ENCODE measurements at places on chromosomes 16 and 17.

DNA sequence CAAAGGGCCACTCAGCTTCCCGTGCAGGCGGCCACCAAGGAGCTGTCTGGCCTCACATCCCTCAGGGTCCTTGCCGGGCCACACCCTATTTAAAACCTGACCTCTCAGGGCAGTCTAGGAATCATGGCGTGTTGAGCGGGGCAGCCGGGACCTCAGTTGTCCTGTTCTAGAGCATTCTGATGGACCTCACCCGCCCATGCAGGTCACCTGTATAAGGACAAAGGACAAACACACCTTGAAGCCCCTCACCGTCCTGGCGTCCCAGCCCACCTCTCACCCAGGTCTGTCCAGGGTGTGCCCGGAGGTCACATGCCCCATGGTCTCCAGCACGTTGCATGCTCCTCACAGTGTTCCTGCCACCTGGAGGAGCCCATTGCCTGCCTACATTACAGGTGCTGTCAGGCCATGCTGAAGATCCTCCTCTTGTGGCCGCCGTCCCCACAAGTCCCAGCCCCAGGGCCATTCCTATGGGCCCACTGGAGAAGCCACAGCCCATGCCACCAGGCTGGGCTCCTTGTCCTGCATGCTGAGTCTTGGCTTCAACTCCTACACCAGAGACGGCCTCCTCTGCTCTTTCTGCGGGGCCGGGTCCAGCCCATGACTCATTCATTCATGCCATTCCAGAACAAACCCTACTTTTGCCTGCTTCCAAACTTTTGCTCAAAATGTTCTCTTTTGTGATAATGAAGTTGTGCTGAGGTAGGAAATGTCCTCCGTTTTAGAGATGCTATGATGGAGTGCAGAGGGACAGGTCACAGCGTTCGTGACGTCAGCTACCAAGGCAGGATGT, 46.3 kb downstream of the PEMT start:
- DNase-seq, result no peak

DNA sequence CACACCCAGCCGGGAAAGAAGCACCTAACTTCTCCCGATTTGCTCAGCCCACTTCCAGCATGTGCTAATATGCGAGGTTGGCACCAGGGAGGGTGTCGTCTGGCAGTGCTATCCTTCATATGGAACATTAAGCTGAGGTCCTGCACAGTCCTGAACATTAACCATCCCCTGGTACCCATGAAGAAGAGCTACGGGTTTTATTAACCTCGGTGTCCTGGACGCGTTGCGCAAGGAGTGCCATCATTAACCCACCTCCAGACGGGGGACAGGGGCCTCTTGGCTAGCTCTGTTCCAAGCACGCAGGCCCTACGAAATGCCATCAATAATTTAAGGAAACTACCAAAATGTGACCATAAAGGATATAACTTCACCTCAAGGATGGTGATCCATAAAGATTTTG, 193.5 kb downstream of the MAF start:
- DNase-seq, result no peak

- no peak for DNase-seq
These were observed 54.4 kb downstream of the MPRIP start for GRCh38 chr17:17096438-17097178.

DNA sequence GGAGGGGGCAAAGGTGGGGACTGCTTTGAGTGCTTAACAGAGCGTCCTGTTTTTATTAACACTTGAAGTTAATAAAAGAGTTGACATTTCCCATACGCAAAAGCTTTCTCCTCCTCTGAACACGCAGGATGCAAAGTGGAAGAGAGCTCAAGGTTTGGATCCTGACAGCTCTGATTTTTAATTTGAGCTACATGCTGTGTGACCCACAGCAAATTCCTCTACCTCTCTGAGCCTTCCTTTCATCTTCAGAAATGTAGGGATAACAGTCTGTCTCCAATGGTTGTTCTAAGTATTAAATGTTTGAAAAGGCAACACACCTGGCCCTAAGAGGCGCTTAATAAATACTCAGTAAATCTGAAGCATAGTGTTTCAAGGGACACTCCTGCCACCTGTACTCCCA, 93.0 kb downstream of the CDYL2 start:
- no peak for DNase-seq

- no peak for DNase-seq
These were observed 1793.0 kb downstream of the TP53TG3F start for GRCh38 chr16:35252356-35252936.

DNA sequence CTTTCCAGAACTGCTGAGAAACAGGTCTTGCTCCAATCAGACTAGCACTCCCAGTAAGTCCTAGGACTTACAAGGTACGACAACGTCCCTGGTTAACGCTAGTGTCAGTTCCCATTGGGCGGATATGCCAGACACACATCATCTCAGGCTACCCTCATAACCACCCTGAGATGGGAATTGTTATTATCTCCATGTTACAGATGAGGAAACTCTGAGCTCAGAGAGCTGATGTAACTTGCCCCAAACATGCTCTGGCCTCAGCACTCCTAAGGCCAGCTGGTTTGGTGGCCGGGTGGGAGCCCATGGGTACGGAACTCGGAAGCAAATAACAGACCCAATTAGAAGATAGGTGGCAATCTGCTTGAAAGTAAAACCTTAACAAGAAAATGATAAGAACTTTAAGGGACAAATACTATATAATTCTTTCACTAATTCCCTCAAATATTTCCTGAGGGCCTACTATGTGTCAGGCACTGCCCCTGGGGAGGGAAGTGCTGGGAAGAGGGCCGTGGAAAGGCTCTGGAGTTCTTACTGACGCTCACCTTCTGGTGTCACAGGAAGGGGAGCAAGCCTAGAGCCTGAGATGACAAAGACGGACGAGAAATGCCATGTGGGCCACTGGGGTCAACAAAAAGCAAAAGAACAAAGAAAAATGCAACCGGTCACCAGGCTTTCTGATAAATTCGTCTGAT, 6.9 kb downstream of the CREBBP start:
- no peak for DNase-seq

DNA sequence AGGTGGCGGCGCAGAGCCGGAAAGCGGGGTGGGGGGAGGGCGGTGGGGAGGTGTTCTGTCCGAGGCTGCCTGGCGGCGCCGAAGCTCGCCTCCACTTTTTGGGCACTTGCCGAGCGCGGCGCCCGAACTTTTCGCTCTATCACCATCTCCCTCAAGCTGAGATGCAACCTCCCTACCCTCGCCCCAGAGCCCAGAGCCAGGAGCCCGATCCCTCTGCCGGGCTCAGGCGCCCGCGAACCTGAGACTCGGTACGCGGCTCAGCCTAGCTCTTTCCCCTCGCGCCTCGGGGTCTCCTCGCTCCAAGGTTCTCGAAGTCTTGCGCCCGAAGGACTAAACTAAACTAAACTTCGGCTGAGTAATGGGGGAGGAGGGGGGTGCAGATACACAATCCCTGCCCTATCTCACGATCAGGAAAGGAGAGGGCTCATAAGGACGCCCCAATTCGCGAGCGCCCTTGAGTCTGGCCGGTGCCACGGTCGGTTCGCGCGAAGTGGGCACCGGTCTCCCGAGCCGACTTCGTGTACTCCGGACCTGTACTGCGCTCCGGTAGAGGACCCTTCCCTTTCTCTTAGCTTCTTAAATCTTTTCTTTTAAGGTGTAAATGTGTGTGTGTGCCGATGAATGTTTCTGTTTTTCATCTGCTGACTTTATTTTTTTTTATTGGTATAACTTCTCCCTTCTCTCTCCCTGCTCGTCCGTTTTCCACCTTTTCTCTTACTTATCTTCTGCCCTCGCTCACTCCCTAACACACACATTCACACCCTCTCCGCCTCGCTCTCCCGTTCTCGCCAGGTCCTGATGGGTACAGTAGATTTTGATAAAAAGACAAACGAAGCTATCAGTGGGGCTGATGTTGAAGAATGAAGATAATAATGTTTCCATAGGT, 1.9 kb upstream of the SALL1 start:
- DNase-seq, result no peak

DNA sequence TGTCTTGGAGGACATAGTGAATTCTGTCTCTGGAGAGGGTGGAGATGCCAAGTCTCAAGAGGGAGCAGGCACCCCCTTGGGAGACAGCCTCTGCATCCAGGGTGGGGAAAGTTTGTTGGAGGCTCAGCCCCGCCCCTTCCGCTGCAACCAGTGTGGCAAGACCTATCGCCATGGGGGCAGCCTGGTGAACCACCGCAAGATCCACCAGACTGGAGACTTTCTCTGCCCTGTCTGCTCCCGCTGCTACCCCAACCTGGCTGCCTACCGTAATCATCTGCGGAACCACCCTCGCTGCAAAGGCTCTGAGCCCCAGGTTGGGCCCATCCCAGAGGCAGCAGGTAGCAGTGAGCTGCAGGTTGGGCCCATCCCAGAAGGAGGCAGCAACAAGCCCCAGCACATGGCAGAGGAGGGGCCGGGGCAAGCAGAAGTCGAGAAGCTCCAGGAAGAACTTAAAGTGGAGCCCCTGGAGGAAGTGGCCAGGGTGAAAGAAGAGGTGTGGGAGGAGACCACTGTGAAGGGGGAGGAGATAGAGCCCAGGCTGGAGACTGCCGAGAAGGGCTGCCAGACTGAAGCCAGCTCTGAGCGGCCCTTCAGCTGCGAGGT, 5.2 kb downstream of the ZNF646 start:
- peak; percentile 77 for DNase-seq

GRCh38 chr17:64185101-64185500, 55.2 kb upstream of the ERN1 start:
- DNase-seq, result peak; percentile 38

GRCh38 chr16:88296437-88297177, 86.2 kb upstream of the ZNF469 start:
- no peak for DNase-seq

GRCh38 chr16:86494565-86495356, 15.6 kb upstream of the FOXF1 start:
- DNase-seq, result no peak

DNA sequence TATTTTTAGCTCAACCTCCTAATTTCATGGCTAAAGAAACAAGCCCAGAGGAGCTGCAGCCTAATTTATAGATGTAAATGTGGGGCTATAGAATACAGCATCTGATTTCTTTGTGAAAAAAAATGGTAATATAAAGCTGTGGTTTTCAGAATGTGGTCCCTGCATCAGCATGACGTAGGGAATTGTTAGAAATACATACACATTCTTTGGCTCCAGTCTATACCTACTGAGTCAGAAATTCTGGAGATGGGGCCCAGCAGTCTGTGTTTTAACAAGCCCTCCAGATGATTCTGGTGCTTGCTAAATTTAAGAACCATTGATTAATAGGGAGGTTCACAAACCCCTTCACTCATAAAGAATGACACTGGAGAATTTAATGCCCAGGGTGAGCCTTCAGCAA, 18.1 kb upstream of the MYH8 start:
- no peak for DNase-seq

GRCh38 chr17:34616148-34616547, 36.8 kb downstream of the TMEM132E start:
- no peak for DNase-seq

GRCh38 chr17:14605267-14605599, 304.4 kb downstream of the HS3ST3B1 start:
- peak; percentile 100 for DNase-seq

Measured in MV-4-11 (cell line).